ENCODE measurements at places on chromosomes 2 and 18.
A peak's percentile ranks its signal among the peaks of the same experiment; 100 is the strongest.

DNA sequence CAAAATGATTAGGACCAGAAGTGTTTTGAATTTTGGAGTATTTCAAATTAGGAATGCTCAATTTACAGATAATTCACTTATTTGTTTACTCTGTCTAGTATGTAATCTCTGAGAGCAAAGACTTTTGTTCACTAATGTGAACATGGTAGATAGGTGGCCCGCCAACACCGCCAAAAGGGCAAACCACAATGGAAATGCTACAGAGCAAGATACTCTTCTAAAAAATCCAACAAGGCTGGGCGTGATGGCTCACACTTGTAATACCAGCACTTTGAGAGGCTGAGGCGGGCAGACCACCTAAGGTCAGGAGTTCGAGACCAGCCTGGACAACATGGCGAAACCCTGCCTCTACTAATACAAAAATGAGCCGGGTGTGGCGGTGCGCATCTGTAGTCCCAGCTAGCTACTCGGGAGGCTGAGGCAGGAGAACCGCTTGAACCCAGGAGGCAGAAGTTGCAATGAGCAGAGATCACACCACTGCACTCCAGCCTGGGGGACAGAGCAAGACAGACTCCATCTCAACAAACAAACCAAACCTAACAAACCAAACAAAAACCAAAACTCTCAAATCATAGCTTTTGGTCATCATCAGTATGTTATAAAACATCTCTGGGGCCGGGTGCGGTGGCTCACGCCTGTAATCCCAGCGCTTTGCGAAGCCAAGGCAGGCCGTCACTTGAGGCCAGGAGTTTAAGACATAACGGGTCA lies 2.4 kb downstream of the CCT4 start:
- DNase-seq, result no peak

- no peak for DNase-seq
Observed at GRCh38 chr2:217887841-217888701, 114.7 kb downstream of the TNS1 start.

DNA sequence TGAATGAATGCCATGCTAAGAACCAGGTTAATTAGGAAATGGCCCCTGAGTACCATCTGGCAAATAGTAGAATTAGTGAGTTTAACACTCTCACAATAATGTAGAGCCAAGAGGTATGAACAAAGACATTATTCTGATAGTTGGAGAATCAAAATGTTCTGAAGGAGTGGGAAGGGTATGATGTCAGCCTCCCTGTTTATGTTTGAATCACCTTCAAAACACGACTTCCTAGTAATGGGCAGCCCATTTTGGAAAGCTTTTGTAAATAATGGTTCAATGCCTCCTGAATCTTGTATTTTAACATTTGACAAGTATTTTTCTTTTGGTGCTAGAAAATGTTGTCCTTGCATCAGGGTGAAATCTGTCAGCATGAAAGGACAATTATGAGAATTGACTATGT lies 108.3 kb downstream of the DSEL start:
- no peak for DNase-seq

GRCh38 chr2:143001501-143001900 lies 124.0 kb downstream of the KYNU start:
- no peak for DNase-seq

DNA sequence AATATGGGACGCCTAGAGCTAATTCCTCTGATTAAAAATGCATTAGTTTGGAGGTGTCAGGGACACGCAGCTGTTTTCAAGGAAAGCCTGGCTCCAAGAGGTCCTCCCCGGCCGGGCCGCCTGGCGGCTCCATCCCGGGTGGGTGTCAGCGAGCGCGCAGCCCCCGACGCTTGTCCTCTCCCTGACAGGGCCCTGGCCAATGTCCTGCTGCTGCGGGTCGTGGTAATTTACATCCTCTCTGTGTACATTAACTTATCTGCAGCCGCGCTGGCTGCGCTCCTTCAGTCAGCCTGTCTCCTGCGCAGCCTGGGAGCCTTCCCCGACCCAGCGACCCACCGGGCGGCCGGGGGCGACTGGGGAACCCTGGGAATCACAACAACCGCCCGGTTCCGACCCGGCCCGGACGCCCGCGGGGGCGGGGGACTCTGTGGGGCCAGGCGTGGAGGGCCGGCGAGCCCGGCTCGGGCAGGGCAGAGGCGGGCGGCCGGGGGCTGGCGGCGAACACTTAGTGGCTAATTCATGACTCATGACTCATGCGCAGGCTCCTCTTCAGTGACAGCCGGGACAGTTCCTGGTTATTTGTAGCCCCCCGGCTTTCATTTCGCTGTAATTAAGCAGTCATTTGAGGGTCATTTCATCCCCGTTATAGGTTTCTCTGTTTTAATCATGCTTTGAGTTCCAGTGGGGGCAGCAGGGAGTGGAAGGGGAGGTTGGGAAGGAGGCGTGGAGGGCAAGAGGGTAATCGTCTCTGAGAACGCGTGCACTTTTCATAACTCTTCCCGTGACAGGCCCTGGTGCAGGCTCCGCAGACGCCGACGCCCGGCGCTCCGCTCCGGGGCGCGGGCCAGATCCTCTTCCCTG lies 141.9 kb upstream of the CTAGE1 start:
- DNase-seq, result peak; percentile 30

GRCh38 chr2:127401757-127402695 lies 14.3 kb upstream of the MAP3K2 start:
- DNase-seq, result peak; percentile 59

DNA sequence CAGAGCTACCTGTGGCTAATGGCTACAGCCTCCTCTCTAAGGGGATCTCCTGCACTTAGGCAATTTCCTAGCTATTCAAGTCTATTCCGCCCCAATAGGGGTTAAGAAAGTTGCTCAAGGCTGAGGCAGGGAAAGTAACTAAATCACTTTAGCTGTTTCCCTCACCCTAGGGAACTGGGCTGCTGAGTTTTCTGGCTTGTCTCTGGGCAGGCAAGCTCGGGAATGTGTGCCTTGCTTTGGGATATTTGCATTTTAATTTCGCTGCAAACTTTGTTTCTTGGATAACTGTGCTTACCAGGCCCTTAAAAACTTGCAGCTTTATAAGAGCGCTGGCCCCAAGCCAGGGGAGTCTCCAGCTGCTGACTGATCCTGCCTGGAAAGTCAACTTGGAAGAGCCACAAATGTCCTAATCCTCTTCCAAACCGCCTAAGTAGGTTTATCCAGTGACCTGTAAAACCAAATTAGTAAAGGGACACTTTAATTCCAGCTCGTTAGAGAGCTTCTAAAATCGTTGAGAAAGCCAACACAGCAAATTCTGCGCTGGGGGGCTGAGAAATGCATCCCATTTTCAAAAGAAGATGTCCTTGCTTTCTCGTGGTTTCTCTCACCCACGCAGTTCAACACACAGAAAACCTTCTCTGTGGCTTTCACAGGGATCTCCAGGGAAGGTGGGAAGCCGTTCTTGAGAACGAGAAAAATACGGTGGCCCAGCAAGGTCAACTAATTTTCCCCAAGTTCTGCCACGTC lies 59.5 kb upstream of the SP3 start:
- no peak for DNase-seq

GRCh38 chr2:84823788-84824187 lies 57.1 kb downstream of the TRABD2A start:
- DNase-seq, result no peak

GRCh38 chr2:207269038-207269437 lies 103.3 kb upstream of the KLF7 start:
- DNase-seq, result no peak

GRCh38 chr2:107777974-107778373 lies 48.7 kb upstream of the RGPD4 start:
- no peak for DNase-seq

DNA sequence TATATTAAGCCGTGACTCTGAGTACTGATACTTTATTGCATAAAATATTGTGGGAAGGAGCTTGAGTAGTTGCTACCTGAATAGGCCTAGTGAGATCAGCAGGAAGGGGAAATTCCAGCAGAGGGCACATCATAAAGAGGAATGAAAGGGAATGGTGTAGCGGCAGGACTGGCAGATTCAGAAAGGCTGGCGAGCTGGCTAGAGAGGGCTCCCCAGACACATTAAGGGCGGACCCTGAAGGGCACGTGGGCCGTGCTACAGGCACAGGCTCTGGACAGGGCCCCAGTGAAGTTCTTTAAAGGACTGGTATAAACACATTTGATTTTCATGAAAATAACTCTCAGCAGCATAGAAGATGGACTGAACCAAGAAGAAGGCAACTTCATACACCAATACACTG lies 43.0 kb downstream of the PTPN2 start:
- DNase-seq, result no peak

Data from stimulated activated CD8-positive, alpha-beta memory T cell treated with anti-CD3 and anti-CD28 coated beads, Interleukin-4, amount 100 ng/mL, for 48 hours (primary cell).